Breast epithelium (tissue), 4 donors: ENCODE measurements at places on chromosomes 1 and 21. TPM values are rescaled to one million over a fixed set of nuclear protein-coding genes. Genes with fewer than 3 reads are reported as not detected.
A peak's percentile ranks its signal among the peaks of the same experiment; 100 is the strongest.

CFAP141 gene
- total RNA-seq, result not detected

- no peak overlapping the region for H3K27ac ChIP-seq
- no peaks in the 10 kb centered on the region for H3K36me3 ChIP-seq
- no peaks in the 10 kb centered on the region for H3K27me3 ChIP-seq
- H3K4me1 ChIP-seq, result no peaks in the 10 kb centered on the region
- DNase-seq, result no peak
- H3K4me3 ChIP-seq, result no peak overlapping the region
These were observed 173.5 kb upstream of the ETV3 start for GRCh38 chr1:157311730-157312081.

DNA sequence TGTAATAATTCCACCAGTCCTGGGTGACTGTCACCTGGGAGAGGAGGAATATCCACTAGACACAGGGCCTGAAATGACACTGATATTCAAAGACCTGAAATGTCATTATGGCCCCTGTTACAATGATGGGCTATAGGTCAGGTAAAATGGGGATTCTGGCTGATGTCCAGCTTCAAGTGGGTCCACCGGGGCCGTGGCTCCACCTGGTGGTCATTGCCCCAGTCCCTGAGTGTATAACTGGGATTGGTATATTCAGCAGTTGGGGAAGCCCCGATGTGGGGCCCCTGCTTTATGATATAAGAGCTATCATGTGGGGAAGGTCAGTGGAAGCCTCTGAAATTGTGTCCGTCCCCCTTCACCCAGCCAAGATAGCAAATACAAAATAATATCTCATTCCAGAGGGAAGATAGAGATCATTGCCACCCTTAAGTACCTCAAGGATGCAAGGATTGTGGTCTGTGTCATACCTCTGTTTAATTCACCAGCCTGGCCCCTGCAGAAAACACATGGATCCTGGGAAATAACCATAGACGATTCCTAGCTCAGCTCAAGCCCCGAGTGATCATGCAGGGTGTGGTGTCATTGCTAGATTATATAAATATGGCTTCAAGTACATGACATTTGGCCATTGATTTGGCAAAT lies 19.4 kb downstream of the PLEKHO1 start:
- H3K27ac ChIP-seq, result no peak overlapping the region
- no peak overlapping the region for H3K4me3 ChIP-seq
- H3K36me3 ChIP-seq, result no peaks in the 10 kb centered on the region
- no peaks in the 10 kb centered on the region for H3K4me1 ChIP-seq
- DNase-seq, result no peak
- no peaks in the 10 kb centered on the region for H3K27me3 ChIP-seq

DNA sequence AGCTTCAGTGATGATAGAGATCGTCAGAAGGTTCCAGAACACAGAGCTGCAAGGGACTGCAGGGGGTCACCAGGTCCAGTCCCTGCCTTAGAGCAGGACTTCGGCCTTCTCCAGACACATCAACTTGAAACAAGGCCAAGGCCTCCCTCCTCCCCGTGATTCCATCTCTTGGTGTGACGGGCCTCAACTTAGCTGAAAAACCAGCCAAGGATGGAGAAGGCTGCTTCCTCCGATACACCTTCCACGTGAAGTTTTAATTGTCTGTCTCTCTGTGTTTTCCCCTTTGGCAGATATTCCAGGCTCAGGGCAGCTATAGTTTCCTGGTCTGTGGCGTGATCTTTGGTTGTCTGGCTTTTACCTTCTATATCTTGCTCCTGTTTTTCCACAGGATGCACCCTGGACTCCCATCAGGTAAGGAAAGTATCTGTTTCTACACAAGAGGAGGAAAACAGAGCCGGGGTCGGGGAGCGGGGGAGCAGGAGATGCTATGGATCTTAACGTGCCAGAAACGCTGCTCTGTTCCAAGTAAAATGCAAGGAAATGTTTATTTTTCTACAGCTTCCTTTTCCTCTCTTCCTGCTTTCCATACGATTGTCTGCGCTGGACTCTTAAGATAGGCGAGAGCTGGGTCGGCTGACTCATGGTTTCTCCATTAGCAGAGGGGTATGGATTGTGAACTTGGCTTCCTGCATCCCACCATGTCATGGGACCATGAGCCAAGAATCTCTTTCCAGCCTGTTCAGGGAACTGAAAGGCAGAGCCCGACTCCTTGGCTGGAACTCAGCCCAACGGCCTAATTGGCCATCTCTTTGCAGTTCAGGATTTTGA lies 32.8 kb downstream of the ELK4 start:
- no peak overlapping the region for H3K4me3 ChIP-seq
- peak overlapping the region; percentile 78 for H3K27ac ChIP-seq
- no peaks in the 10 kb centered on the region for H3K27me3 ChIP-seq

DNA sequence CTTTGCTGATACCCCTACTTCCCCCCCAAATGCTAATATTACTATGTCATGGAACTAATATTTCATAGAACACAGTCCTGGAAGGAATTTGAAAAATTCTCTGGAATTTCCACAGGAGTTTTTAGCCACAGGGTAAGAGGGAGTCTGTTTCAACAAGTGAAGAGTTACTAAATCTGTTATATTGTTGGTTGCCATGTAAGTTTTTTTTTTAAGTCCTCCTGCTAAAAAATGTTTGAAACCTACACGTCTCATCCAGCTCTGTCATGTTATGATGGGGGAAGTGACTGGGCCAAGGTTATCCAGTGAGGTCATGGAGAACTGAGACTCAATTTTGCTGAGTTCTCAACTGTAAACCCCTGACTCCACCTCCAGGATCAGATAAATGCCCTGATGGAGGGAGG lies 60.8 kb upstream of the USP24 start:
- no peak overlapping the region for H3K4me3 ChIP-seq
- no peak for DNase-seq
- no peak overlapping the region for H3K27ac ChIP-seq

DNA sequence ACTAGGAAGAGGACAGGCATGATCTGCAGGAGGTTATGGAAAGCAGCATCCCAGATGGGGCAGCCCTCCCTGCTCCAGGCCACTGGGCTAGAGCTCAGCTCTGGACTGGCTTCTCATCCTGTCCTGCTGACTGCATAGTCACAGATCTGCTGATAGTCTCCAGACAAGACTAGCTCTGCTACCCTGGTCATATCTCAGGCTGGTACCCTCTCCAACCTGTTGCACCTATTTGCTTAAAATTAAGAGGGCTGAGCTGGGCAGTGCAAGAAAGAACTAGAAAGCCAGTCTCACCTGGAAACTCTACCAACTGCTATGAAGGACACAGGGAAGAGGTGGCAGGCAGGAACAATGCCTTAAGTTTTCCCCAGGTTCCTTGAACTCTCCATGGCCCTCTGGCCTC lies 40.4 kb downstream of the ITPKB start:
- peak overlapping the region; percentile 74 for H3K27ac ChIP-seq
- peaks cover 20% of the 10 kb centered on the region for H3K4me1 ChIP-seq
- H3K4me3 ChIP-seq, result no peak overlapping the region
- DNase-seq, result no peak
- H3K27me3 ChIP-seq, result no peaks in the 10 kb centered on the region
